ENCODE measurements at places on chromosomes 16 and 17.
A peak's percentile ranks its signal among the peaks of the same experiment; 100 is the strongest.

DNA sequence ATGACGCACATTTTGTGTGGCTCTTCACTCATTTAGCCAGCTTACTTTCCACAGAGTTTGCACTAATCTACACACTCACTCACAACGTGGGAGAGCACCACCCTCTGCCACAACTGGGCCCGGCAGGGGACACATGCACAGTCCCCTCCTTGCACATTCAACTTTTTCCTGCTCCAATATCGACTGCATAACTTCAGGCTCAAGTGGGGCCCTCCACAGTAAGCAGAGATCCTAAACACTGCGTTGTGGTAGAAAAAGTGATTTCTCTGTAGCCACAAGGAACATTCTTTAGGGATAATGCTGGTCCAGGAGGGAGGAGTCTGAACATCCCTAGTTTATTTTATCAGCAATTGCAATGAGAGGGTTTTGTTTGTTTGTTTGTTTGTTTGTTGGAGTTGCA lies 40.0 kb downstream of the MRPS23 start:
- no peak for DNase-seq

GRCh38 chr17:77083531-77083930 lies 57.2 kb upstream of the SEC14L1 start:
- no peak for DNase-seq

DNA sequence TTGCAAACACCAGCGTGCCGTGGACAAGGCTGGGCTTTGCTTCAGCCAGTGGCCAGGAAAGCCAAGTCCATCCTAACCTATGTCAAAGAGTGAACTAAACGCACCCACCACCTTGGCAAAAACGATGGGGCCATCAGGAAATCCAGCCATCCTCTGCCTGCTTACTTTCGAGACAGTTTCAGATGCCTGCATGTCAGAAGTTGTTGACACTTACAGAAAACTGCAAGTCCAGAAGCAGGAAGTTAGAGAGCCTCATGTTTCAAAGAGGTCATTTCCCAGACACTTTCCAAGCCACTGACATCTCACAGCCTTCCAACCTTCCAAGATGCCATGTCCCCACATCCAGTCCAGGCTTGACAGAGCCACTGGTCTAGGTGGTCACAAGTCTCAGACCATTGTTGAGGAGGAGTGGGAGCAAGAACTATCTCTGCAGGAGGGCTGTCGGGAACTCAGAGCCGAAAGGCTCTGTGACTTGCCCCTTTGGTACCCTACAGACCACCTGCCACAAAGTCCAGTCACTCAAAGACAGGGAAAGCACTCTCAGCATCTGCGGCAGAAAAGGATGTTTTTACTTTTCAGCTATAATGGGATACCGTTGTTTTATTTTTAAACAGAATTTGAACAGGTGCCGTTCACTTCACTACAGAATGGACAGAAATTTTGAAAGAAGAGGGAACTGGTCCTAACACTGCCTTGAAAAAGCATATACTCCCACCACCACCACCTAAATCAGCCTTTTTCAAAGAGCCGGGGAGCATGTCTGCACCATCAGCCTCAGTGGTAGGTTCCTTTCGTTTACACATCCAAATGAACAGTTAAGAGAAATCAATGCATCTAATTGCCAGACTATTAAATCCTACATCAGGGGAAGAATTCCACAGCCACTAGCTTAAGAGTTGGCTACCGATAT lies 5.1 kb downstream of the ZNF423 start:
- DNase-seq: no peak

DNA sequence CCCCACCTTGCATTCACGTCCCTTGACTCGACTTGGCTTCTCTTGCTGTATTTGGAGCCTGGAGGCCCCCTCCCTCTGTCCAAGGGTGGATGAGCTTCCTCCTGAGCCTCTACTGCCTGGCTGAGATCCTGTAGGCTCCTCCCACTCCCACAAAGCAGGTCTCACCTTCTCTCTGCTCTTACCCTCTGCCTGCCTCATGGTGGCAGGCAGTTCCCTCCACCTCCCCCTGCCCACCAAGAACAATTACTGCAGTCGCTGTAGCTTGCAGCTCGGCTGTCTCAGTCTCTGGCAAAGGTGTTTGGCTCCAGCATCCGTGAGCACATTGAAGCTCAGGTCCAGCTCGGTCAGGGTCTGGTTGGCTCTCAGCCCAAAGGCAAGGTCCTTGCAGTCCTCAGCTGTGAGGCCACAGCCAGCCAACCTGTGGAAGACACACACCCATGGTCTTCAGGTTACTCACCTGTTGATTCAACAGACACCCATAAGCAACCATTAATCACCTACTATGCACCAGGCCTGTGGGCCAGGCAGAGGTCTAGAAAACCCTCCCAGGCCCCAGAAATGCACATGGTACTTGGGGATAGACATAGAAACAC lies 42.6 kb downstream of the NLRP1 start:
- DNase-seq: no peak

DNA sequence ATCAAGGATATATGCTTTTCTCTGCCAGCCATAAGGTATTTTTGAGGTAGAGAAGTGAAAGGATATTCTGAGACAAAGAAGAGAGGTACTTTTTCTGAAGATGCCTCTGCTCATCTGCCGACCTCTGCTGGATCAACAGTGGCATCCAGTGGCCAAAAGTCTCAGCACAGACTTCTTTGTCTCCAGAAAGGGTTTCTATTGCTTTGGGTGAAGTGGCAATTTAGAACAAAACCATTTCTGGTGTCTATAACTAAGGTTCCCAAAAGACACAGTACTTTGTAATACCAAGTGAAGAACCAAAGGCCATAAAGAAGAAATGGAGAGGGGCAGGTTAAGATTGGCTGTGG lies 155.2 kb upstream of the C17orf78 start:
- peak; percentile 7 for DNase-seq

GRCh38 chr17:58332778-58333735 lies 4.5 kb upstream of the TSPOAP1 start:
- DNase-seq: no peak

DNA sequence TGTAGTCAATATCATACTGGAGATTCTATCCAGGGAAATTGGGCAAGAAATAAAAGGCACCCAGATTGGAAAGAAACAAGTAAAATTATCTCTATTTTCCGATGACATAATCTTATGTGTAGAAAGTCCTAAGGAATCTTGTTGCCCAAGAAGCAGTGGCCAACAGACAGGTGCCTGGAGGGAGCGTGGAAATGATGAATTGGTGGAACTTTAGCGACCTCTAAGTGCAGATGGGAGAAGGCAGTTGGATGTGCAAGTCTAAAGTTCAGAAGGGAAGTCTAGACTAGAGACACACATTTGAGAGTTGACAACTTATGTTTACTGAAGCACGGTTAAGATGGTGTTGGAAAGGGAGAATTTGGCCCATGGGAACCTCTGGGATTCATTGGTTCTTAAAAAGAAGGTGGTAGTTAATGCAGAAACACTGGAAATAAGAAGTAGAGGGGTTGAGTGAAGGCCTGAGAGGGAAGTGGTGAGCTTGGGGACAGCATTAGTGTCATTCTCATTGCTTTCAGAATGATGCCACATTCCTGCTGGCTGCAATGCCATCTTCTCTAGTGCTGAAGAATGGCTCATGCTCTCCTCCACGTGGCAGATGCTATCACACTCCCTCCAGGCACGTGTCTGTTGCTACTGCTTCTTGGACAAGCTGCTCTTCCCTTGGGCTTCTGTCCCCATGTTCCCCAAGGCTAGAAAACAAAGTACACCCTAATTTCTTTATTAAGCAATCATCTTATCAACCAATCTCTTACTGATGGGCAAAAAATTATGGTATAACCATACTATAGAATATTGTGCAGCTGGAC lies 24.0 kb downstream of the TAT start:
- no peak for DNase-seq

DNA sequence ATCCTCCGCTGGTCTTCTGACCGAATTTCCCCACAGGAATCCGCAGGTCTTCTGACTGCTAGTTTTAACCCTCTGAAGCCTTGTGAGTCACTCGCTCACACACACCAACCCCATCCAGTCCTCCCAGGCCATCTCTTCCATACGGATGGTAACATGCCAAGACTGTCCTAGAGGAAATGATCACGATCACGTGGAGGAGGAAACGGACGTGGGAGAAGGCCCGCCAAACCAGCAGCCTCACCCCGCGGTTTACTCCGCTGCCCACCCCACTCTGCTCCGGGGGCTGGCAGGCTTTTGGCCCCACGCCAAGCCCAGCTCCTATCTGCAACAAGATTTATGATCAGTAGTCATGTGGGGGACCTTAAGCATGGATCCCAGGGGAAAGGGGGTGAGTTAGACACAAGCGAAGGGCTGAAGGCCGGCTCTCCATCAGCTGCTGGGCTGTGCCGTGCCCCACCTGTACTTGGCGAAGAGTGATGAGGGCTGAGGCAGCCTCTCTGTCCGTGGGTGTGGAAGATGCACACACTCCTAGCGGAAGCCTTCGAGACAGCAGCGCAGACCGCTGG lies 1.5 kb upstream of the FAAP100 start:
- peak; percentile 42 for DNase-seq

DNA sequence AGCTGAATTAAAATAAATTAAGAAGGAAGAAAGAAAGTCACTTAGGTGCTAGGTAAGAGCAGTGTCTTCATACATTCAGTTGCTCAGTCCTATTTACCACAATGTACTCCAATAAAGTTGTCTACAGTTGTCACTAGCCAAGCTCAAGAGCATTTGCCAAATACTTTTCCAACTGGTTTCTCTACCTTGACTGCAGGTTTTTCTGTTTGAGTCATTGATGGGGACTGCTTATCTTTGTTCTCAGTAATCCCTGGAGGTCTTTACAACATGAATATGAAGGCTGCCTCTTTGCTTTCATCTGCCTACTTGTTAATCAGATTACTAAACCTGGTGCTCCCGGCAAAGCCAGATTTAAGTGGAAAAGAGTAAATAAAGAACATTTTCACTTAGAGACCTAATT lies 64.6 kb upstream of the CLEC18B start:
- DNase-seq: no peak

GRCh38 chr16:74747716-74748615 lies 26.7 kb downstream of the FA2H start:
- DNase-seq: no peak

DNA sequence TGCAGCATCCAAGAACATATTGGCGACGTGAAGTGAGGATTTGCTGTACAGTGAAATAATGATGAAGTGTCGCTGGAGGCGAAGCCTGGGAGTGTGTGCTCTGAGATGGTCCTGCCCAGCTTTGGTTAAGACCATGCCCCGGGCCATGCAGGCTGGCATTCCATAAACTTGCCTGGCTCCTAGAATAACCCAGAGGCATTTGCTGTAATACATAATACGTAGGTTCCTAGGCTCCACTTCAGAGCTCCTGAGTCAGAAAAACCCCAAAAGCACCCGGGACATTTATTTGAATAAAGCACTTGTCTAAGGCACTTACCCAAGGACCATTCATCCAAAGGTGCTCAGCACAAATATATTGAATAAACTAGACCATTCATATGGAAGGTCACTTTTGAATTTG lies 279.3 kb downstream of the ABCC12 start:
- DNase-seq: no peak

DNA sequence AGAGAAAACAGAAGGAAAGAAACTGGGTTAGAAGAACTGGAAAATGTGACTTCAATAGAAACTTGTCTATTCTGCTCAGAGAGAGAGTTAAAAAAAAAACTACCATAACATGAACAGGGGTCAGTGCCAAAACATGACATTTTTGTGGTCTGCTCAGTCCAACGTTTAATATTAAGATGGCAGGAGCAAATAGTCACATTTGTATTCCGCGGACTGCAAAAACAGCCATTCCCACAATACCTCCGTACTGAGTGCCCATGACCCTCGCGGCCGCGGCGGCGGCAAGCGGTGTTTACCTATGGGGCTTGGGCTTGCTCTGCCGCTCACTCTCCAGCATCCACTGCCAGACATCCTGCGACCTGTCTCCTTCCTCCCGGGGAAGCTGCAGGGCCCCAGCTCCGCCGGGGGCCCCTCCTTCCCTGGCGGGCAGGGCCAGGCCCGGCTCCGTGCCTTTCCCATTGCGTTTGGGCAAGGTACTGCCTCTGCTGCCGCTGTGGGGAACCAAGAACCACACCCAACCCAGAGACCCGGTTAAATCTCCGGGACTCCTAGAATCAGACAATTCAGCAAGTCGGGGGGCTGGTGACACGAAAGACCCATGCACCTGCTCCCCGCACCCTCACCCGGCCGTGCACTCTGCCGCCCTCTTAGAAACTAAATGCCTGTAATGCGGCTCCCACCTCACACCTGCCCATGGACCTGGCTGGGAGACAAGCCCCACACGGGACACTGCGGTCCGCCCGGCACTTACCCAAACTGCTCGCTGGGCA lies 24.7 kb downstream of the AXIN2 start:
- DNase-seq: no peak

- no peak for DNase-seq
These were observed 26.8 kb downstream of the DRC3 start for GRCh38 chr17:17999364-18000029.

- no peak for DNase-seq
These were observed 6.2 kb upstream of the BCAS3 start for GRCh38 chr17:60671482-60671881.

DNA sequence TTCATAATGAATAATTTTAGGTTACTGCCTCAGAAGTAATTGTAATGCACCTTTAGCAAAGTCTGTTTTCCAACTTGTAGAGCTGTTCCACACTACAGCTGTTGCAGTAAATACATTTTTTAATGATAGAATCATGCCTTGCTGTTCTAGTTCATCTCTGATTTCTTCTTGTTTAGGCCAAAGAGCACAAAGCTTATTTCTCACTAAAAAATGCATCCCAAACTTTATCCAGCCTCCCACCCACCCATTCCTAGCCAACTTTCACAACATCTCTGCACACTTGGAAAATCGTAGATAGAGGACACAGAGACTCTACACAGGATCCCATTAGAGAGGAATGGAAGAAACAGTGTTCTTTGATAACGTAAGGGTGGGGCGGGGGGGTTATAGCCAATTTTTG lies 252.2 kb upstream of the DYNLRB2 start:
- DNase-seq: no peak

DNA sequence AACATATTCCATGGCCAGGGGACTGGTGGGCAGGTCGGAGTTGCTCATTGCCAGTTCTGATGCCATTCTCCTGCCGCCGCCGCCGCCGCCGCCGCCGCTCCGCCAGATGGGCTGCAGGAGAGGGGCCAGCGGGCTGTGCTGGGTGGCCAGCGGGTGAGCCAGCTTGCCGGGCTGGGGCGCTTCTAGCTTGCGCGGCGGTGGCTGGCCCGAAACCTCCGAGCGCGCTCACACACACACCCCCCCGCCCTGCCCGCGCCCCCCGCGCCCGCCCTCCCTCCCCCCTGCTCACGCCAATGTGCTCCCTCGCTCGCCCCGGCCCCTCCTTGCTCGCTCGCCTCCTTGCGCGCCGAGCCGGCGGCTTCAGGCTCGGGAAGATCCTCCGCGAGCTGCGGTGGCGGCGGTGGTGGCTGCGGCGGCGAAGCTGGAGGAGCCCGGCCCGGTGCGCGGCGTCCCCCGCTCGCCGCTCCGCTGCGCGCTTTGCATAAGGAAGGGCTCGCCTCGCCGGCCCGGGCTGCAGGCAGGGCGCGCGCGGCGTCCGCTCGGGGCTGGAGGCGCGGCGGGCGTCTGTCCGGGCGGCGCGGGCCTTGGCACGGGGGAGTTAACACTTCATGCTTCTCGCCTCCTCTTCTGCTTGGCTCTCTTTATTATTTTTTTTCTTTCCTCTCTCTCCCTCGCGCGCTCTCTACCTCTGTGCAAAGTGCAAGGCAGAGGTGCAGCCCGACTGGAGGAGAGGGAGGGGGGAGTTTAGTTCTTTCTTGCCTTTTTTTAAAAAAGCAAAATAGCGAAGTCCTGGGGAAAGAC lies 500 bp downstream of the MAF start:
- no peak for DNase-seq
